ENCODE measurements at places on chromosomes 5 and 9.
A peak's percentile ranks its signal among the peaks of the same experiment; 100 is the strongest.

GRCh38 chr9:137141976-137142936 lies 3.3 kb downstream of the GRIN1 start:
- no peak for DNase-seq

GRCh38 chr5:14321936-14322335 lies 178.8 kb downstream of the TRIO start:
- DNase-seq, result no peak

DNA sequence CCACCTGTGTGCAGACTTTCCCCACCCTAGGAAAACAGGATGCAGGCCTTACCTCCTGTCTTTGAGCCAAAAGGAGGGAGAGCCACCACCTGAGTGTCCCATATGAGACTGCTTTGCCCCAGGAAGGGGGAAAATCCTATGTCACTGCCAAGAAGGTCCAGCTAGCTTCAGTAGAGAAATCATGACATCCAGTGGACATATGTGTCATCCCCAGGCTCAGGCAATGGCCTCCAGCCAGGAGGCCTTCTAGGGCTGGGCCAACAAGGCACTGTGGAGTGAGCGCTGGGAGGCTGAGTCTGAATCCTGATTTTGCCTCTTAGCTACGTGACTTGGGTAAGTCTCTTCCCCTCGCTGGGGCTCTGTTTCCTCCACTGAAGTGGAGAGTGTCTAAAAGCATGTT lies 60.2 kb downstream of the SMIM23 start:
- no peak for DNase-seq

GRCh38 chr5:76718381-76718832 lies 2.5 kb downstream of the F2R start:
- DNase-seq, result no peak

DNA sequence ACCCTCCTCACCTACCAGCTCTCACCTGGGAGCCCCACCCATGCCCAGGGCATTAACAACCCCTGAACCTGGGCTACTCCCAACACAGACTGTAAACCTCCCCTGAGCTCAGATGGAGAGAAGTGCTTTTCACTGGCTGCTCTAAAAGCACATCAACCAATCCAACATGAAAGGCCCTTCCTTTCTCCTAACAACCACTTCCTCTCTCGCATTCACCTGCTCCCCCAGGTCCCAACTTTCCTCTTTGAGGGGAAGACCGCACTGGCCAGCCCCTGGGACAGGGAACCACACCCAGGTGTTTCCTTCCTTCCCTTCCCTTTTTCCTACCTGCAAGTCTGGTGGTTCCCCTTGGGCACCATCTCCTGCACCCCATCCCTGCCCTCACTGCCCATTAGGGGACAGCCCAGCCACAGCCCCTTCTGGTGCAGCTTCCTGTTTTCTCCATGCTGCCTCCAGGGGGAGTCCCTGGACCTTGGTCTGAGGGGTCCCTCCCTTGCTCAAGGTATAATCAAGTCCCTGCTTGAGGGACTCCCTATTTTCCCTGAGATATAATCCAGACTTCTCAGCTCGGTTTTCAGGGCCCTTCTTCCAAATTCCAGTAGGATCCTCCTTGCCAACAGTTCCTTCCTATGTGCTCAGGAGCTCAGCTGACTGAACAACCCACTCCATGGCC lies 30.5 kb upstream of the DAB2IP start:
- no peak for DNase-seq

GRCh38 chr9:135253305-135254004 lies 166.0 kb downstream of the OLFM1 start:
- DNase-seq, result no peak

DNA sequence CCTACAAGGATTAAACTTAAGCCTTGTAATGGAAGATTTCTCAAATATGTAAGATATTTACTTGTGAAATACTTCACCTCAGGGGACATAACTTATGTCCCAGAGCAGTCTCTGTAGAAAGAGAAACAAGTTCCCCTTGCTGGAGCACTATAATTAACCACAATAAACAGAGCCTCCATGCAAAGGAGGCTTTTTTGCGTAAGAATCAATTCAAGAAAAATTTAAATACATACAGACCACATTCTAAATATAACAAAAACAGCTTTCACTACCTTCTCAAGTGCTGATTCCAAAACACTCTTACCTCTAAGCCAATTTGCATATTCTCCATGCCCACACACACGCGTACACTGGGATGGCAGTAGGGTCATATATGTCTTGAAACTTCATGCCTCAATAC lies 30.7 kb upstream of the CCNB1 start:
- no peak for DNase-seq

DNA sequence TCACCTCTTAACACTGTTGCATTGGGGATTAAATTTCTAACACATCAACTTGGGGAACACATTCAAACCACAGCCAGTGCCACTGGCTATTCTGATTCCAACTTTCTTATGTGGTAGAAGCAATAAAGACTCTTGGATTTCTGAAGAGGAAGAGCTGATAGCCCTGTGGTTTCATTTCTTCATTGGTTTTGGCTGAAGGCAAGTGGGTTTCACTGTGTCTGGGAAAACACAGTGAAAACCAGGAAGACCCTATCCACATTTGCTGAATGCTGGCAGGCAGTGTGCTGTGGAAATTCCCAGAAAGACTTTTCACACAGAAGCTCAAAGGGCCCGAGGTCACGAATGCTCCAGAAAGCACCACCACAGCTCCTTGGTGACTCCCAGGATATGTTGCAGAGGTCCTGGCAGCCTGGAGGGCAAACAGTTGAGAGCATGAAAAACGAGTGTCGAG lies 67.1 kb downstream of the DAPK1 start:
- DNase-seq, result no peak

- DNase-seq, result peak; percentile 82
Observed at GRCh38 chr9:127785933-127786772, at the start of gene CDK9. CDK9 (plus strand) TSS chr9:127786034; CDS start chr9:127786149, 115 bp downstream.

DNA sequence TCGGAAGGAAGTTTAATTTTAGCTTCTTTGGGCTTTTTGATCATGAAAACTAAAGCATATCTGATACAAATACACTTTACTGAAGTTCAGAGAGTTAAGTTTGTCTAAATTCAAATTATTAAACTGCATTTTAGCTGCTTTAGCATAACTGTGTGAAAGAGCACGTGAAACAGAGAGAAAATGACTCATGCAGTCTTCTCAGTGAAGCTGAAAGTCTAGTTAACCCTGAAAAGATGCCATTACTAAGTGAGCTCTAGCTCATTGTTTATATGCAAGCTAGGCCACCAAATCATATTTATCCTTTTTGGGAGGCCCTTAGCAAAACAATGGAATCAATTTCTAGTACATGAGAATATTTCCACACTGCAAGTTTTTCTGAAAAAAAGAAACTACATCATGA lies 27.6 kb downstream of the TPD52L3 start:
- DNase-seq, result no peak

GRCh38 chr9:74458832-74459231 lies 38.3 kb upstream of the RORB start:
- no peak for DNase-seq

DNA sequence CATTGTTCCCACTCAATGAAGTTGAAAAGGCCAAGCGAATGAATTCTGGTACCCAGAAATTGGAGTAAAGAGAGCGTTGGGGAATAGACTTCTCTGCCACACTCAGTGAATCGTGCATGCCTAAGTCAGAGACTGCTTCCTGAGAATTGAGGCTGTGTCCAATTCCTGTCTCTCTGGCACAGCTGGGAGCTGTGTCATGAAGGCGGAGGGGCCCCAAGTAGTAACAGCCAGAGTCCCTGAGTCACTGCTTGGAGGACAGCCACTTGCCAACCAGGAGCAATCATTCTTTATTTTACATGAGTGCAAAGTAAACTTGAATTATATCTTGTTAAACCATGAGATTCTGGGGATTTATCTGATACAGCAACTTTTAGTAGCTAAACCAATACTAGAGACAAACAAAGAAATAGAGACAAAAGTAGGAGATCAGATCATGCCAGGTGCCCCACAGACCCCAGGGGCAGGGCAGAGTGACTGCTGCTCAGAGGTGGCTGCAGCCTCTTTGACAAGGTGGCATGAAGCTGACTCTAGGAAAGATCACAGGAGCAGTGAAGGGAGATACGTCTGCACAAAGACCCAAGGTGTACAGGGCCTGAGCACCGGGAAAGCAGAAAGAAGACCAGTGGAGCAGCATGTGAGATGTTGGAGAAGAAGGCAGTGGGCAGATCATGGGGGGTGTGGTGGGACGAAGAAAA lies 246.0 kb downstream of the GADD45G start:
- DNase-seq, result no peak

- no peak for DNase-seq
Observed at GRCh38 chr5:135615581-135616260, 36.9 kb upstream of the CXCL14 start.

All from right kidney (tissue), 9 donors.